Activated CD4-positive, CD25-positive, alpha-beta regulatory T cell treated with anti-CD3 and anti-CD28 coated beads, Interleukin-2, amount 50 U/mL, for 24 hours (primary cell): ENCODE measurements at places on chromosomes 4 and X.

- no peak for ATAC-seq
Measured at GRCh38 chr4:40842318-40842717, 92.6 kb downstream of the NSUN7 start.

- no peak for ATAC-seq
Measured at GRCh38 chr4:8221985-8222384, 22.9 kb downstream of the SH3TC1 start.

DNA sequence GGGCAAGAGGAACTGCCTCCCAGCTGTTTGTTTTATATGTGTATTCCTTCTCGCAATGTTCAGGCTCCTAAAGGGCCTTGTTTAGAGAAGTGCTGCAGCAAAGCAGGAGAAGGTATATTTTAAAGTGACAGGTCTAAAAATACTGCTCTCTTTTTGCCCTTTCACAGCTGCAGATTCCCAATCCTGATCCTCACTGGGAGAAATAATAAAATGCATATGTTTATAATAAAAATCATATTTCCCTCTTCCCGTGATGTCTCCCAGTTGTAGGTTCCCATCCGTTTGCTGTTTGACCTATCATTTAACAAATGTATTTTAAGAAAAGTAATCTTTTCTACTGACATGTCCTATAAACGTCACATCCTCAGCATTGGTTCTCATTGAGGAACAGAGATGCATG, 62.7 kb upstream of the GPC4 start:
- ATAC-seq = no peak

DNA sequence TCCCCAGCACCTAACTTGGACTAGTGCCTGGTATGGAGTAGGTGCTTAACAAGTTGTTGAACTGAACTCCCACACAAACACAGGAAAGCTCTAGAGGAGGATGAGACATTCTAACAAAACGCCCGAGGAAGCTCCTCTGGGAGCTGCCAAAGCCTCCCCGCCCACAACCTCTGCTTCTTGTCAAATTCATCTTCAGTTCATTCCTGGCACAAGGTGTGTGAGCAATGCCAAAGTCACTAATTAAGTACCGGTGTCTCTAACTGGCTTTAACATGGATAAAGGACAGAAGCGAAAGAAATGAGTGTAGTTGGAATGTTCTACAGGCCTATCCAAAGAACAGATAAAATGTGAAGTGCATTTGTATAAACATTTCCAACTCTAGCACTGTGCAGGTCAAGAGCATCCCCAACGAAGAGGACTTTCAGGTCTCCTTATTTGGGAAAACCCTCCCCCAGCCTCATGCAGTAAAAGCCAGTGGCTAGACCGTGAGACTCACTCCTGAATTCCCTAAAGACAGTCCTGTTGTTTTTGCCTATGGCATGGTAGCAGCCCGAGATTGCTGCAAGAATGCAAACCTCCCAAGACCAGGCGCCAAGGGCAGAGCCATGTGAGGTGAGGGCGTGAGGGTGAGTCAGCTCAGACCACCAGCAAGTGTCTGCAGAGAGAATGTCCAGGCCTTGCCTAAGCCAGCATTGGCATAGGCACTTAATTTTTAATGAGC, 72.2 kb upstream of the KLF3 start:
- no peak for ATAC-seq
